ENCODE measurements at places on chromosomes 12 and 14. TPM values are rescaled to one million over a fixed set of nuclear protein-coding genes. Genes with fewer than 3 reads are reported as not detected.

- DNase-seq = no peak
Measured at GRCh38 chr12:121762269-121762668, 31.2 kb downstream of the RHOF start.

- DNase-seq = no peak
Measured at GRCh38 chr12:64181430-64182291, 40.4 kb downstream of the KICS2 start.

GRCh38 chr14:105375635-105376057 lies 22.7 kb upstream of the TEX22 start:
- DNase-seq = no peak

DNA sequence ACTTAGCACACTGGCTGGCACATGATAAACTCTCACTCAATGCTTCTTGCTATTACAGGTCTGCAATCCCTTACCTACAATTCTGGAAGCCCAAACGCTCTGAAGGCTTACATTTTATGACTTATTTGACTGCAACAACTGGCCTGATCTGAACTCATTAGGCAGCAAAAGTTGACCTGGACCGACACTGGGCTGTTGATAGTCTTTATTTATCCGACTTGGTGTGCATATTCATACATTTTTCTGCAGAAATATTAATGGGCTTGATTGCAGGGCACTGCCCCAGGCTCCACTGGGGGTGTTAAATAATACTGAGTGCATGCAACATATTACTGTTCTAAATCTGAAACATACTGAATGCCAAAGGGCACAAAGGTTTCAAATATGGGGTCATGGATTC lies 1076.7 kb downstream of the BCL11B start:
- DNase-seq = no peak

GRCh38 chr14:105465209-105466031 lies 9.2 kb upstream of the CRIP2 start:
- no peak for DNase-seq

DNA sequence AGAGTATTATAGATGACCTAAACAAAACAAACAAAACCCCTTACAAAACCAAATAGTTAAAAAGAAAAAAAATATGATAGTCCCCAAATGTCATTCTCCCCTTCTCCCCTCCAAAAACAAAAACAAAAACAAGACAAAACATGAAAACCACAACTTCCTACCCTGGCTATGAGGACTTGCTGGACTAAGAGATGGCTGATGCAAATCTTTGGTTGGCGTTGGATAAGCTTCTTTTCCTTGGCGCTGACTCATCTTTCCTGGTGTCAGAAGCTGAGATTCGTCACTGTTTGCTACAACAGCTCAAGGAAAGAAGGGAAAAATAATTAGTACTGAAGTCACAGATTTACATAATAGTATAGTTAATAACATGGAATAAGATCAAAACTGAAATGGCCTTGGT lies 102.5 kb upstream of the BBS10 start:
- DNase-seq = no peak

- peak; percentile 78 for DNase-seq
Measured at GRCh38 chr12:112901271-112901670, 5.5 kb upstream of the OAS1 start.

DNA sequence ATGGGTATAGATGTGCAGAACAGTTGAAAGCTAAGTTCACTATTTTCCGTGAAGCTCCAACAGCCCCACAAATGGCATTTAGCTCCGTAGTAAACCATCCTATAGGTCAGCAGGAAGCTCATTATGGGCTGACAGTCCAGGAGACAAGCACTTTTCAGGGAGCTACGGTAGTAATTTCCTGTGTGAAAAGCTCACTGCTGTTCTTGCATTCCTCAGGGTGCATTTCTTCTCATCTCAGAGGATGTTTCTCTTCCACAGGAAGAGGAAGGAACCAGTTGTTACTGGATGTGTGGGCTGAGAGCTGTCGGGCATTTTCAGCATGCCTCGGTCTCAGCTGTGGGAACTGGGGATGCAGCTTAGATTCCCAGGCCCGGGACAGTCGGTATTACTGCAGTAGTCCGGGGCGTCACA lies 72.8 kb downstream of the GALNT4 start:
- no peak for DNase-seq

DNA sequence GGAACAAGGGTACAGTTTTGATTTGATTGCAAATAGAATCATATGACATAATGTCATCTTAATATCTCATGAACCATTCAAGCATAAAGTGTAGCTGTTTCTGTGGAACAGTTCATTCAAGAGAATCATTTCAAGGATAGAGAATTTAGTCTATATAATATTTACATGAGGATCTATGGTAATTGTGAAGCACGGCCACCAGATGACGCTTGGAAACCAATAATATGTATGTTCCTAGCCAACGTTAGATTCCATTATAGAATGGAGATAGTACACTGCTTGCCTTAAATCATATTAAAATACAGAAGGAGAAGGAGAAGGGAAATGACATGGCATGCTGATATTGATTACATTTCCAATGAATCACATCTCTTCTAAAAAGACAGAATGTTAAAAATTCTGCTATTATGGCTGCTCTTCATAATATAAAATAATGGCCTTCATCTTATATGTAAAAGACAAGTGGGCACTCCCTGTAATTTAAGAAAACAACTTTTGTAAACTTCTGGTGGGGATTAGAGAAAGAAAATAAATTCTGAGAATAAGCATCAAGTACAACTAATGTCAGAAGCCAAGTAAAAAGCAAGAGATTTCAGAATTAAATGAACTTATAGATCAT lies 351.0 kb downstream of the NAV3 start:
- no peak for DNase-seq

DNA sequence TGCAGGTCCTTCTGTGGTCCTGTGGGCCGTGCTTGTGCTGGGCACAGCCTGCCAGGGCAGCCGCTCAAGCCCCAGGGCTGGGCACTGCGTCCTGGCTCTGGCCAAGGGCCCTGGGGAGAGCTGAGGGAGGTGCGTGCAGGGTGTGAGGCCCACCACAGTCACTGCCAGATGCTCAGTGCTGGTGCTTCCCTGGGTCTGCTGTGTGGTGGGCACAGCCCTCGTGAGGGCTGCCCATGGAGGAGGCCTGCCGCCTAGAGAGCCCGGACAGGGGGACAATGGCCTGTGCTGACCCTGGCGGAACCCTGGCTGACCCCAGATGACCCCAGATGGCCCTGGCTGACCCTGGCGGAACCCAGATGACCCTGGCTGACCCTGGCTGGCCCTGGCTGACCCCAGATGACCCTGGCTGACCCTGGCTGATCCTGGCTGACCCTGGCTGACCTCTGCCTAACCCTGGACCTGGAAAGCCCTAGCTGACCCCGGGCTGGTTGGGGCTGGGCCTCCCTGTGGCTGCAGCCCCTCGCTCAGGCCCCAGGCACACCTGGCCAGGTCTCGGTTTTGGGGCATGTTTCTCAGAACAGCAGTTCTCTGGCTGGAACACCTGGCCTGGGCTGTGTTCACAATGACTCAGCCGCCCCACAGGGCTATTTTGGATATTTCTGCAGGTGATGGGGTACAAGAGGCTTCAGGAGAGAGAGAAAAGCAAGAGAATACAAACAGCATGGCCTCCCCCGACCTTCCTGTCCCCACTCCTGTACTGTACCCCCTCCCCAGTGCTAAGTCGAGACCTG lies 55.4 kb downstream of the TMEM121 start:
- peak; percentile 28 for DNase-seq

- DNase-seq = no peak
Measured at GRCh38 chr14:99413172-99413571, 67.5 kb downstream of the SETD3 start.

- DNase-seq = no peak
Measured at GRCh38 chr14:72590577-72590976, 303.3 kb downstream of the DPF3 start.

- DNase-seq = peak; percentile 51
Measured at GRCh38 chr14:76761136-76761959, at the start of gene VASH1. Gene VASH1 (plus strand): TSS chr14:76761468. CDS start chr14:76762822, 1,354 bp downstream.

- DNase-seq = peak; percentile 96
Measured at GRCh38 chr12:131928711-131929580, at the start of gene PUS1. Gene PUS1 (plus strand): TSS chr12:131929276. CDS start chr12:131929723, 447 bp downstream.

GRCh38 chr14:34691206-34691605 lies 23.2 kb downstream of the CFL2 start:
- no peak for DNase-seq

GRCh38 chr12:122309564-122310121 lies 43.3 kb upstream of the VPS33A start:
- no peak for DNase-seq

- no peak for DNase-seq
Measured at GRCh38 chr12:95989504-95990123, 6.5 kb downstream of the HAL start.

DNA sequence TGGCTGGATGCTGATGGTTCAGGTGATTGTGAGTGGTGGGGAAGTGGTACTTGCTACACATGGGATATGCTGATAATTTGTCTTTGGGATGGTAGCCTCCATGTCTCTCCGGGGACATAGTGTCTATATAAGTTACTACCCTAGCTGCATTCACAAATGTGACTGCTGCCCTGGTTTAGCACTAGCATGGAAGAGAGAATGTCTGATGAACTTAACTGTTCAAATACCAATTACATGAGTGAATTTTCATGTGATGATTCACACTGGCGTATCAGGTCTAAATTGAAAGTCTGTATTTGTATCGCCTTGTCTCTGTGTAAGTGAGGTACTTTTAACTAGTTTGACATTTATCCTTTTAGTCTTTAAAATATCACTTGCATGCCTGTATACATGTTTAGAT lies 34.4 kb downstream of the ATF7IP start:
- DNase-seq = no peak

GRCh38 chr14:101351146-101351545 lies 210.1 kb upstream of the DIO3 start:
- peak; percentile 9 for DNase-seq

GRCh38 chr12:4909734-4910501 lies at the start of gene KCNA1:
Gene KCNA1 (plus strand): TSS chr12:4909905. CDS start chr12:4911379, 1,474 bp downstream.
- peak; percentile 39 for DNase-seq

- peak; percentile 68 for DNase-seq
Measured at GRCh38 chr14:63922696-63923421, 70.1 kb downstream of the SYNE2 start.

DNA sequence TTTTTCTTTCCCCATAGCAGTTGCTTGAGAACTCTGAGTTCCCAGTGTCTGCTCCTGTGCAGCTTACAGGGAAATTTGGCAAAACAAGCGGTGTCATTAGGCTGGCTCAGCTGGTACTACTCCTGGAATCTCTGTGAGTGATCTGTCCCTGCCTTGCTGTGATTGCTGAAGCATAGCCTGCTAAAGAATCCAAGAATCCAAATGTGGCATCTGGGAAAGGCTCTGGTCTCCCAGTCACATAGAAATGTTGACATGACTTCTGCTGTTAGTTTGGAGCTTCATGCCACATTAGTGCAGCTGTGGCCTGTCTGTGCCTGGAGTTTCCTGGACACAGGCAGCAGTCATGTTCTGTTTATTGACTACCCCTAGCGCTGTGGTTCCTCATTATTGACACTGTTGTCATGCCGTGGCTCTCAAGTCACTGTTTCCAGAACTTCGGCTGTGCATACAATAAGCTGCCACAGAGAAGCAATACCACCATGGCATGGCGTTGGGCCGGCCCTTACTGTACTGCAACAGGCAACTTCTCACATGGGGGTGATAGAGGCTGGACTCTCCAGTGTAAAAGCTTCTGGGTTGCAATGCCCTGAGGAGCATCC lies 166.8 kb downstream of the MYRFL start:
- no peak for DNase-seq

GRCh38 chr12:87849074-87849473 lies 180.1 kb downstream of the C12orf50 start:
- DNase-seq = no peak

The KITLG gene
- 37.4 TPM for total RNA-seq

The BCL11B gene
- 2.5 TPM for total RNA-seq

The PLCZ1 gene
- total RNA-seq = not detected

The ATG2B gene
- 22.1 TPM for total RNA-seq

The OTOGL gene
- total RNA-seq = 0.10 TPM

The TC2N gene
- total RNA-seq = 63.6 TPM
